ENCODE measurements at places on chromosomes 5 and 9.

GRCh38 chr9:107983181-107983603 lies 493.6 kb upstream of the KLF4 start:
- DNase-seq, result no peak

GRCh38 chr5:149452665-149453617 lies 73.8 kb upstream of the IL17B start:
- no peak for DNase-seq

DNA sequence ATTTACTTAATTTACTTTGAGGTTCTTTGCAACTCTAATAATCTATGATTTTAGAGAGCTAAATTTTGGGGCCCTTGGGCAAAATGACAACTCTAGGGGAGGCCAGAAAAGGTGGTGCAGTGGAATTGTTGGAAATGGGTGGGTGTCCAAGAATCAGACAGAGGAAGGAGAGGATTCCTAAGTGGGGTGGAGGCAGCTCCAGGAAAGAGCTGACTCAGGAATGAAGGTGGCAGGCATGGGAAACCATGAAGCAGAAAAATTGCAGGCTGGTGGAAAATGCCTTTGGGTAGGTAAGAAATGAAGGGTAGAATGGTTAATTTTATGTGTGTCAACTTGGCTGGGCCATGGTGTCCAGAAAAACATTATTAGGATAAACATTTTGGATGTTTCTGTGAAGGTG lies 248.5 kb upstream of the TUT7 start:
- DNase-seq, result no peak

GRCh38 chr5:139652788-139653241 lies 4.7 kb downstream of the CXXC5 start:
- DNase-seq, result no peak

DNA sequence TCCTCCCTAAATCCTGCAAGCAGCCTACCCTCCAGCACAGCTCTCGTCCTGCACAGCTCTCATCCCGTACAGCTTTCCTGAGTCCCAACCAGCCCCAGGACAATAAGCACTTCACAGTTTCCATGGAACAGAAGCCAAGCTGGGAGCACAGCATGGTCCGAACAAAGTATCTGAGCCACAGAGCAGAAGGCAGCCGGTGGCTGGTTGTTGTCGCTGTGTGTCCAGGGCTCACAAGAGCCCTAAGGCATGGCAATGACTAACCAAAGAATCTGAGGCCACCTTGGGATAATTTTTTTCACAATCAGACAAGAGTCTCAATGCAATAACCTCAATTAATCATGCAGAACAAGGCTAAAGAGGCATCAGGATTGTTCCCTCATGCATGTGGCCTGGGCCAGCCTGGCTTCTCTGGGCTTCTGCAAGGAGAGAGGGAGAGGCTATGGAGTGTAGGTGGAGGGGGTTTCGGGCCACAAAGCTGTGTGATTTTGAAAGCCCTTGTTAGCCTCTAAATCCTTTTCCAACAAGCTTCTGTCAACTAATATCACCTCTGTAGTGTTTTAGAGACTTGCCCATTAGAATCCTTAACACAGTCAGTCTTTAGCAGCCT lies 323.4 kb downstream of the PIK3R1 start:
- no peak for DNase-seq

DNA sequence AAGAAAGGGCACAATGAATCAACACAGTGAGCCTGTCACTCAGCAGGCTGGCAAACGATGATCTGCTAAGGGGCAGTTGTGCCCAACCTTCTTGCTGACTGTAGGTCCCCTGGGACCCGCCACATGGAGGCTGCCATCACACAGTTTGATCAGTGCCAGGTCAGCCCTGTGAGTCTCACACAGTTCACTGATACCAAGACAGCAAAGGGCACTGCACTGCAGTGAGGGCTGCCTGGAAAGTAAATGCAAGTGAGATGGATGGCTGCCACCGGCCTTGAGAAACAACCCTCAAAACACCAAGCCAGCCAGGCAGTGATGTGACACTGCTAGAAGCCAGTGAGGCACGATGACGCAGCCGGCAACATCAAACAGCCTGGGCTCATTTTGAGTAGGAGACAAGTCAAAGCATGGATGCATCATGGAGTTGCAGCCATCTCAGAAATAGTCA lies 30.3 kb downstream of the FOXD1 start:
- no peak for DNase-seq

GRCh38 chr9:35689542-35690293 lies at the start of gene TPM2:
Gene TPM2 (minus strand): TSS chr9:35689925. CDS start chr9:35689817, 108 bp downstream.
- no peak for DNase-seq

DNA sequence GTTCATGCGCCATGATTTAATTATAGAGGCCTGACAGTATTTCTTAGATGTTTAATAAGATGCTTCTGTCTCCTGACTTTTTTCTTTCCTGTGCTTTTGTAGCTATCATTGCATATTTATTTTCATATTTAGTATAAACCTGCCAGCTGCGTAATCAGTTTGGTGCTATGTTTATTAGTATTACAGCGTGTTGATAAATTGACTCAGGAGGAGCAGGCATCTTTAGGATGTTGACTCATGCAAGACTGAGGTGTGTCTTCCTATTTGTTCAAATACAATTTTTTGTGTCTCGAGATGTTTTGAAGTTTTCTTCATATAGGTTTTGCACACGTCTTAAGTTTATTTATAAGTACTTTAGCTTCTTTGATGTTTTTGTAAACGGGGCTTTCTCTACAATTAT lies 35.9 kb upstream of the EXOC3 start:
- DNase-seq, result no peak

DNA sequence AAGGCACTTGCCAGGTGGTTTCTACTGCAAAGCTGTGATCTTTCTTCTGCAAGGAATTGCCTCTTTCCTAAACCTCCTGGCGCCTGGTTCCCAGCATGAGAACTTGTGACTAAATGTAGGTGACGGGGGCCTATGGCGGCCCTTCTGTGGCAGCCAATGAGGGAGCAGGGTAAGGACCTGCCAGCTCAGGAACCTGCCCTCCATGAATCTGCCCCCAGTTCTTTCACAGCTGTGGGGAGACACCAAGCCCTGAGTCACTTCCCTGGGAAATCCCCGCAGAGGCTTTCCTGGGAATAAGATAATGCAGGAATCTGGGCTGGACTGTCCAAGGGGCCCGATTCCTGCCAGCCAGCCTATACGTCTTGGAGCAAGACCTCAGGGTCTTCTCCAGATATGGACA lies 56.7 kb upstream of the CTNNA1 start:
- no peak for DNase-seq

Measured in NCI-H1930 (cell line).